Endothelial cell of umbilical vein (primary cell): ENCODE measurements at places on chromosomes 12 and 14. TPM values are rescaled to one million over a fixed set of nuclear protein-coding genes. Genes with fewer than 3 reads are reported as not detected.
A peak's percentile ranks its signal among the peaks of the same experiment; 100 is the strongest.

- DNase-seq = no peak
Observed at GRCh38 chr14:91453744-91454143, 36.1 kb upstream of the CCDC88C start.

The ADSS1 gene
- 1.3 and 1.9 TPM in 2 replicates for polyA plus RNA-seq

DNA sequence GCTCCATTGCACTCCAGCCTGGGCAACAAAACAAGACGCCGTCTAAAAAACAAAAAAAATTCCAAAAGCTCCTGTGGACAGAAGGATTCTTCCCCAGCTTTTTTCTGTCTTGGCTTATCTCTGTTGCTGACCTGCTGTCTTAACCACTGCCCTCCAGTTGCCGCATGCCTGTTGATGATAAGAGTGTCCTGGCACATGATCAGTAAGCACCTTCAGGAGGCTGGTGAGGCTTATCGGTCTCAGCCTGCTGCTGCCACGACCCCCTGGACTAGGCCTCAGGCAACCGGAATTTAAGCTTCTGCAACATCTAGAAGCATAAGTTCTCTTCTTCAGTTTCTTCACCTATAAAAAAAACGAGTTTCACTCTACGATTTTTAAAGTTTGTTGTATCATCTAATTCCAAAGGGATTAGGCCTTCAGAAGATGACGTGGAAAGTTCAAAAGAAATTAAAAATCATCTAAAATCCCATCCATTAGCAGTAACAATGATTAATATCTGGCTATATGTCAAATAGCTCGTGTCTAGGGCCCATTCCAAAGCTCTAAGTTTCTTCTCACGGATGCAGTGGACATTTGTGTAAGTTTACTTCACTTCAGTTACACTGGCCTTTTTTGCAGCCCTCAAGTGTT lies 46.4 kb downstream of the RESF1 start:
- DNase-seq = peak; percentile 65

GRCh38 chr12:17478908-17479673 lies 610.9 kb downstream of the RERGL start:
- no peak for DNase-seq

GRCh38 chr14:34711796-34712712 lies 2.3 kb downstream of the CFL2 start:
- DNase-seq = no peak

GRCh38 chr12:120012067-120012621 lies 23.1 kb downstream of the BICDL1 start:
- DNase-seq = no peak

- DNase-seq = no peak
Observed at GRCh38 chr14:45553981-45554380, 301.0 kb upstream of the MIS18BP1 start.

- DNase-seq = no peak
Observed at GRCh38 chr12:86379337-86379736, 123.1 kb upstream of the MGAT4C start.

DNA sequence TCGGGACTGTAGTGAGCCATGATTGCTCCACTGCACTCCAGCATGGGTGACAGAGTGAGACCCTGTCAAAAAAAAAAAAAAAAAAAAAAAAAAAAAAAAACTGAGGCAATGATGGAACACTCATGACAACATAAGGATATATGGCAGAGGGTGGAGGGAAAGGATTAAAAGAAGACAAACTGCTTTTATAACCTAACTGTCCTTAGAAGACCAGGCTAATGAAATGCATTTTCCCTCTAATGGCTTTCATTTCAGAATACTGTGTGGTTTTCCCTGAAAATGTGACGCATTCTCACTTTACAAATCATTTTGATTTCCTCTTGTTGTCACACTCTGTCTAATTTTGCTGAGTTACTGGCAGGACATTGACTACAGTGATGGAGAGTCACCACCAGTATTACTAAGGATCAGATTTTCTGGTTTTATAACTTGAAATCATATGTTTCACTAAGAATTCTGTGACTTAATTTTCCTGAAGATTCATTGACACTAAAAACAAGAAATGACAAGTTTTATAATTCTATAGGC lies 137.6 kb upstream of the SSTR1 start:
- DNase-seq = no peak

DNA sequence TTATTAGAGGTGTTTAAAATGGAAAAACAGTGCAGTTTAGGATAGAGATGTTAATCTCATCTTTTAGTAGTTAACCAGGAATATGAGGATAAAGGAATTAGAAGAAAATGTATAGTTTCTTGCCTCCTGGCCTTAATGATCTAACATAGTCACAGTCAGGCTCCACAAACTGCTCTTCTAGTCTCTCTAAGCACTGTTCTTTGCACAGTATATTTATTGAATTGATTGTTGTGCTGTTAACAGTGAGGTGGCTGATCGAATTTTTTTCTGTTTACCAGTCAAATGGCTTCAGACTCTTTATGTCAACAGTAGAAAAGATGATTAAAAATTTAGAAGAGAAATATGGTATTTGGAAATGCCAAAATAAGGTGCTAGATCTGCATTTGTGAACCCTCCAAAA lies 37.8 kb downstream of the ATF7IP start:
- DNase-seq = no peak

The OASL gene
- polyA plus RNA-seq = 0.17 and 0.30 TPM in 2 replicates

The ZNF385A gene
- polyA plus RNA-seq = 1.6 and 2.3 TPM in 2 replicates

GRCh38 chr14:94395888-94396574 lies 7.6 kb upstream of the SERPINA1 start:
- no peak for DNase-seq

The NRL gene
- polyA plus RNA-seq = 1.1 and 1.9 TPM in 2 replicates

The KIF5A gene
- polyA plus RNA-seq = 0.05 and 0.07 TPM in 2 replicates

The SLCO1A2 gene
- not detected in 2 replicates for polyA plus RNA-seq

- DNase-seq = no peak
Observed at GRCh38 chr12:102548543-102548942, 68.2 kb upstream of the IGF1 start.

DNA sequence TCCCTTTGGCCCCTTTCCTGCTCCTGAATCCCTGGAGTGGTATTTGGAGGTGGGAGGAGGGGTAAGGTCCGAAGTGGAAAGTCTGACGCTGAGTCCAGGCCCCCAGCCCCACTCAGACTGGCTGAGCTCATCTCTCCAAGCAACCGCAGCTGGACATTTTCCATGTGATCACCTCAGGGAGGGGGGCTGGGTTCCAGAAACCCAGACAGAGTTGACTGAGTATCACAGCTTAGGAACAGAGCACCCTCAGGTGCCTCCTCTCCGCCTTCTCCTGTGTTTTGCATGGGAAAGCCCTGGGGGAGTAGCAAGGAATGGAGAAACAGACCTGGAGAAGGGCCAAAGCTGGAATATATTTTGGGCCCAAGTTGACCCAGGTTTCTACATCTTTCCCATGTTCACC lies 8.0 kb upstream of the ITGA5 start:
- peak; percentile 70 for DNase-seq

DNA sequence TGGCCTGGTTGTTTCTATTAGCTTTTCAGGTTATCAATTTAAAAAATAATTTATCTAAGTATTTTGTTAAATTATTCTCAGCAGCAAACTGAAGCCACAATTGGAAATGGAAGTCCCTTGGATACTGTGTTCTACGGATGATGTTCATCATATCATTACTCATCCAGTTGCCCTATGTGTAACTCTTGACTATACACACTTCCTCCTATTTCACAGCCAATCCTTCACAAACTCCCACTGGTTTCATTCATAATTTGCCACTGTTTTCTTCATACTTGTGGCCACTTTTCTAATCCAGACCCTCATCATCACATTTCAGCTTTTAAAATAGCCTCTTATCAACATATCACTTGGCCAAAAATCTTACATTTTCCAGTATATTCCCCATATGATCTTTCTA lies 84.0 kb downstream of the CATSPERB start:
- no peak for DNase-seq

DNA sequence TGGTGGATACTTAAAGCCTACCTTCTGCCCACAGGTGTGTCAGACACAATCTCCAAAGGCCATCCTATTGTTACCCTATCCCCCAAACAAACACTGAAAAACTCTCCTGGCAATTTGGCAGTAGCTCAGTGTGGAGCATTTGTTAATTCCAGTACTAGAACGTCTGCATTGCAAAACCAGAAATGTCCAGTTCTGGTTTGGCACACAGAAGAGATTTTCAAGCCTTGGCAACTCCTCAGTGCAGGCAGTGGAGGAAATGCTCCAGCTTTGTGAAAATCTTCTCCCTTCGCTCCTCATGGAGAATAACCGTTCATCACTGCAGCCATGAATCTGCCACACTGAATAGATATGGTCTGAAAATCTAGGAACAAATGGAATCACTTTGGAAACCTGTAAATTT lies 5.3 kb upstream of the SOCS2 start:
- no peak for DNase-seq

- DNase-seq = no peak
Observed at GRCh38 chr14:75361751-75362433, 65.9 kb upstream of the JDP2 start.

DNA sequence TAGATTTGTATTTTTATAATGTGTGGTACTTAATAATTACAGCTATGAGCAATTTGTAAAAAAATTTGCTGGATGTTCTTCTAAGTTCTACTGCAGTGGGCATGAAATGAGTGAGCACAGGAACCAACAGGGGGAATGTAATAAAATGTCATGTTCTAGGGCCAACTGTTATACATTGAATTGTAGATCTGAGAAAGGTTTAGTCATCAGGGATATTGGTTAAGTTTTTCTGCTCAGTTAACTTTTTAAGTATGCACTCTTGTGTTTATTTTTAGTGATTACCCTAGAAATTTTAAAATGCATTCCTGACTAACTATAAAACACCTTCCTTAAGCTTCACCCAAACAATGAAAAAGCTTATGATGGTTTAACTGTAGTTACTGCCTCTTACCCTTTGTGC lies 101.8 kb downstream of the CAND1 start:
- no peak for DNase-seq

- no peak for DNase-seq
Observed at GRCh38 chr14:51488569-51489220, 163.0 kb upstream of the FRMD6 start.

GRCh38 chr14:22640192-22640591 lies 4.0 kb downstream of the OR6J1 start:
- no peak for DNase-seq

- peak; percentile 68 for DNase-seq
Observed at GRCh38 chr14:105196265-105196960, 15.3 kb upstream of the NUDT14 start.

DNA sequence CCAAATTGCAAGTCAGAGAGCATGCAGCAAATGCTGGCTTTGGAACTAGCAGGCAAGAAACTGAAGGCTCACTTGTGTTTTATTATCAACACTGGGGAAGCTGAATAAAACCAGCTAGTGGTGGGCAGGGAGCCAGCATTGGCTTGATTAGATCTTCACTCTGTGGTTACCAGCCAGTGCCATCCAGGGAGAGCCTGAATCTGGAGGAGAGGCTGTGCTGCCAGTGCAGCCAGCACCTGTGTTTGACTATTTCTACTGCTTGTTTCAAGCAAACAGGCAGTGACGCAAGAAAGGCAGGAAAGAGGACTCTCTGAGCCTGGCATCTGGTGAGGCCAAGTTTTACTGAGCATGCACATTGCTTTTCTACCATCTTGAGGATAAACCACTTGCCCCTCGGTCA lies 247.0 kb downstream of the PHLDA1 start:
- DNase-seq = peak; percentile 44

DNA sequence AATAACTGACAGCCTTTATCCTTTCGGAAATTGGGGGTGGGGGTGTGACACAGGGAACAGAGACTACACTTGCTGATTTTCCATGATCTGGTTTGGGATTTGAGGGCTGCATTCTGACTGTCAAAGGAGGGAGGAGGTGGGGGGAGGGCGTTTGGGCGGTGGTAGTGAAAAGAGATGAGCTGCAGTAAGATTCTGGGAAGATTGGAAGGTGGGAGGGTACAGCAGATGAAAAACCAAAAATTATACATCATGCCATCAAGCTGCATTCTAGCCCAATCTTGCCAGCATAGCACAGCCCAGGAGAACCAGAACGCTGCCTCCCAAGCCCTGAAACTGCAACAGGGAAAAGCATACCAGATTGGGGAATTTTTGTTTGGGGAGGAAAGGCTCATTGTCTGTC lies 2.4 kb downstream of the RND1 start:
- DNase-seq = no peak

DNA sequence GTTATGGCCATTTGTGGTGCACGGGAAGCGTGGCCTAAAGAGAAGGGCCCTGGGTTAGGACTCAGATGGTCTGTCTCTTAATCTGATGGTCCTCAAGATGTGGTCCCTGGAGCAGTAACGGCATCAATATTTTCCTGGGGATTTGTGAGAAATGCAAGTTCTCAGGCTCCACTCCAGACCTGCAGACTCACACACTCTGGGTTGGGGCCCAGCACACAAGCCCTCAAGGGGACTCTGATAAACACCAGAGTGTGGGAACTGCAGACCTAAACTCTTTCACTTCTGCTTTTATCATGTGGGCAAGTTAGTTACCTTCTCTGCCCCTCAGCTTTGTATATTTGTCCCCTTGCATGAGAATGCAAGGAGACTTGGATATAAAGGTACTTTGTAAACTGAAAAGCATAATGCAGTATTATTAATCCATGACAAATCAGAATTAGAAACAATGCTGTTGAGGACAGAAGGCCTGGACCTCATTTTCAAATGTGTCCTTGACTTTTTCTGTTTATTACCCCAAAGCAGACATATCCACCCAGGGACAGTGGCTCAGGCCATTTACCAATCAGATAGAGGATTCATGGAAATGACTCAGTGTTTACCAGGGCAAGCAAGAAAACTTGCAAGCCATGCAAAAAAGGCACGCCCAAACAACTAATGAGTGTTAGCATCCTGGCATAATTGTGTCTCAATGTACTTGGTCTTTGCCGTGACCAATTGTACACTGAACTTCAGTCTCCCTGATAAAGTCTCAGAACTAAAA lies 157.0 kb downstream of the ASCL1 start:
- no peak for DNase-seq
